ENCODE measurements at places on chromosomes 11 and 22.
A peak's percentile ranks its signal among the peaks of the same experiment; 100 is the strongest.

- peak; percentile 37 for DNase-seq
These were observed 41.1 kb downstream of the PHF21B start for GRCh38 chr22:44968736-44969135.

GRCh38 chr11:15745266-15745665 lies 611.1 kb downstream of the SOX6 start:
- DNase-seq: no peak

DNA sequence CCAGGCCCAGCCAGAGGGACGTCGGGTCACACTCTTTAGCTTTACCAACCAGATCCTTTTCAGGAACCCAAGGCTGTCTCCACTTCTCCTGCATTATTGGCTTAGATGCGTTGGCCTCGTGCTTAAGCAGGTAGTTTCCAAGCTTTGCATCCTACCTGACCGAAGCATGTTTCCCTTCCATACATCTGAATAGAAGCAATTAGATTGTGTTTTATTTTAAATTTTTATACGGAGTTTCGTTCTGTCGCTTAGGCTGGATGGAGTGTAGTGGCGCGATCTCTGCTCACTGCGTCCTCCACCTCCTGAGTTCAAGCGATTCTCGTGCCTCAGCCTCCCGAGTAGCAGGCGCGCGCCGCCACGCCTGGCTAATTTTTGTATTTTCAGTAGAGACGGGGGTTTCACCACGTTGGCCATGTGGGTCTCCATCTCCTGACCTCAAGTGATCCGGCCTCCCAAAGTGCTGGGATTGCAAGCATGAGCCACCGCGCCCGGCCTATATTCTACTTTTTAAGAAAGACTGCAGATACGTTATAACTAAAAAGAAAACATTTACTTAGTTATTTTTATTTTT lies 677 bp downstream of the DYNC2H1 start:
- no peak for DNase-seq

GRCh38 chr11:134545521-134545920 lies 133.5 kb upstream of the B3GAT1 start:
- DNase-seq: no peak

DNA sequence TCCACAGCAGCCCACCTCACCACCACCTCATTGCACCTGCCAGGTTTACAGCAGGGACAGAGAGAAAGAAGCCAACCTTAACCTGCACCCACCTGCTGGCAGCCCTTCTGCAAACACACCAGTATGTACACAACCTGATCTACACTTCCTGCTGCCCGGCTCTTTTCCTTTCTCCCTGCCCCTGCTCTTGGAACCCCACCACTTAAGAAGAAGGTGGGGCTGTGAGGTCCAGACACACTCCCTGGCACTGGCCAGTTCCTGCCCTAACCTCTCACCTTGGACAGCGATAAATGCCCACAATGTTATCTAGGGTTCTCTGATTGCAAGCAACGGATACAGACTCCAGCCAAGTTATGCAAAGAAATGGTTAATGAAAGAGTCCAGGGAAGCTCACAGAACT lies 10.8 kb upstream of the SLC35C1 start:
- no peak for DNase-seq

DNA sequence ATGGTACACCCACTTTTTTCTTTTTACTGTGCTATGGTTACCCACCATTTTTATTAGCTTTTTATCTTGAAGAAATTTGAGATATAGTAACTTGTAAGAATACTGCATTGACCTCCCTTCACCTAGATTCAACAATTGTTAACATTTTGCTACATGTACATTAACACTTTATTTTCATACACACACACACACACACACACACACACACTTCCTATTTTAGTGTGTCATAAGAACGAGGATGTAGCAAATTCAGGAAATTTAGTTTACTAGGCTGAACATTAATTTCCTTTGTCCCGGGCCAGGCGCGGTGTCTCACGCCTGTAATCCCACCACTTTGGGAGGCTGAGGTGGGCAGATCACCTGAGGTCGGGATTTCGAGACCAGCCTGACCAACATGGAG lies 1.1 kb upstream of the ATP6V1E1 start:
- DNase-seq: no peak

GRCh38 chr11:129996113-129996870 lies 6.3 kb downstream of the PRDM10 start:
- no peak for DNase-seq

- DNase-seq: no peak
These were observed 1007.7 kb downstream of the BRD1 start for GRCh38 chr22:48819961-48820360.

- DNase-seq: no peak
These were observed 220.6 kb downstream of the TMEM135 start for GRCh38 chr11:87258171-87258833.

DNA sequence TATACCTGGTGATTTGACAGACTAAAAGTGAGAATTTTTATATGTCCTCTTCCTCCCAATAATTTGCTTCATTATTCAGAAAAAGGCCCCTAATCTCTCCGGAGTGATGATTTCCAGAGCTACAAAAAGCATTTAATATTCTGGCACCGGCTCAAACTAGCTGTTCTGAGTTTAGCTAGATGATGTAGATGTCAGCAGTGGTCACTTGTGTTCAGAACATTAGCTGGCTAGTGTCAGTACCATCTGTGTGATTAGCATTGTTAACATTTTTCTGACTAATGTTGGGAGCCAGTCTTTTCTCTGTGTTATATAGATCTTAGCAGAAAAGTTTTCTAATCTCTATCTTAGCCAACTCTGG lies 68.7 kb upstream of the RRM1 start:
- no peak for DNase-seq

- DNase-seq: peak; percentile 59
These were observed 17.8 kb upstream of the TTC12 start for GRCh38 chr11:113296447-113297205.

- DNase-seq: no peak
These were observed 4.3 kb upstream of the LDHA start for GRCh38 chr11:18390088-18390487.

- no peak for DNase-seq
These were observed 10.5 kb downstream of the ELFN2 start for GRCh38 chr22:37416827-37417226.

GRCh38 chr11:96254854-96255253 lies 88.1 kb downstream of the MAML2 start:
- no peak for DNase-seq

GRCh38 chr11:108237058-108237481 lies 14.2 kb downstream of the ATM start:
- no peak for DNase-seq

- DNase-seq: no peak
These were observed 67.1 kb upstream of the TOP3B start for GRCh38 chr22:22049684-22050083.

- DNase-seq: no peak
These were observed 11.3 kb downstream of the LSP1 start for GRCh38 chr11:1864231-1864630.

DNA sequence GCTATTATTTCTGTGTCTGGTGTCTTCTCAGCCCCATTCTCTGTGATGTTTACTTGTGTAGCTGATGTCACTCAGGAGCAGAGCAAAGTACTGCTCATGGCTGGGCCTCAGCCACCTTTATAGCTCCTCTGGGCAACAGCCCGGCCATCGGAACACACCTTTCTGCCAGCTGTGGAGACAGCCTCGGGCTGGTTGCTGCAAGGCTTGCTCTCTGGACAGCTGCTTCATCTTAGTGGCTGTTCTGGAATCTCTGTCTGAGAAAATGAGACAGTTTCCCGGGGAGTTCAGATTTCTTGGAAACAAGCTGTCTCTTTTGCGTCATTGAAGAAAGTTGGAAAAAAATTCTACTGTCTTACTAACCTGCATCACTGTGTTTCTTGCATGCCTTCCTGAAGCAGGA lies 20.0 kb downstream of the THY1 start:
- DNase-seq: no peak

DNA sequence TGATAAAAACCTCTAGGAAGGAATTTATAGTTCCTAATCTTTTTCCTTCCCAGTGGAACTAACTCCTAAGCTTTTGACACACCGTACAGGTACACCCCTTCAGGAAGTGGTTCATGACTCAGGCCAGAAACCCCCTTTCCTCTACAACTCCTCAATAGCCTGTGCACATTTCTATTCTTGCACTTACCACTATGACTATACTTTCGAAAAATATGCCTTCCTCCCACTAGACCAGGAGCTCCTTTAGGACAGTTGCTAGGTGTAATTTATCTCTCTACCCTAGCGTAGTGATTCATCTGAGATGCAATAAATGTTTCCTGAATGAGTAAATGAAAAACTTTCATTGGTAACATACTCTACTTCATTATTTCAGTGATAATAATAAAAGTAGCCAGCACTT lies 14.5 kb downstream of the MAP6 start:
- DNase-seq: no peak

- DNase-seq: no peak
These were observed 80.2 kb downstream of the TBC1D22A start for GRCh38 chr22:46842606-46843005.

GRCh38 chr22:26416670-26417276 lies 12.3 kb upstream of the ASPHD2 start:
- DNase-seq: peak; percentile 91

DNA sequence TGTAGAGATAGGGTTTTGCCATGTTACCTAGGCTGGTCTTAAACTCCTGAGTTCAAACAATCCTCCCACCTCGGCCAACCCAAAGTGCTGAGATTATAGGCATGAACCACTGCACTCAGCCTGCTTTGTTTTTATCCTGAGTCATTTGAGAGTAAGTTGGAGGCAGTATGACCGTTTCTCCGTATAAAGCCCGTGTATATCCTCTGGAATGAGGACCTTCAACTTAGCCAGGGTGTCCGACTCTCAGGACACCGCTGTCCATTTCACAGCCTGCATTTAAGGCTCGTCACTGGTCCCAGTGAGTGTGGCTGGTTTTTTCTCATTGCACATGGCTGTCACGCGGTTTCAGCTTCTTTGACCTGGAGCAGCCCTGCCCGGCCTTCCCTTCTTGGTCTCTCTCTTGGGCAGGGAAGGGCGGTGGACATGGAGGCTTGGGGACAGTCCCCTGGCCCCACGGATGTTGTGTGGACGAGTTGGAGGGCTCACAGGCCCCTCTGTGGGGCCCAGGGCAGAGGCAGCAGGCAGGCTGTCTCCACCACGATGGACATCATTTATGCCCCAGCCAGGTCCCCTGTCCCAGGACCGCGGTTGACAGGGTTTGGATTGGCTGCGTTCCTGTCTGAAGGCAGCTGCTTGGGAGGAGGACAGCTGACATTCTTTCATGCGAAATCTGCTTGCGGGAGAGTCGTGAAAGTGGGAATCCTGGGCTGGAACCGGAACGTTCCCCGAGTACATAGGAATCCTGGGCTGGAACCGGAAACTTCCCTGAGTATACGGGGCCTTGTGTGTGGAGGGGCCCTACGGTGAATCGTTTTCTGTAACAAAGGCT lies 93.3 kb downstream of the KCNQ1 start:
- no peak for DNase-seq

DNA sequence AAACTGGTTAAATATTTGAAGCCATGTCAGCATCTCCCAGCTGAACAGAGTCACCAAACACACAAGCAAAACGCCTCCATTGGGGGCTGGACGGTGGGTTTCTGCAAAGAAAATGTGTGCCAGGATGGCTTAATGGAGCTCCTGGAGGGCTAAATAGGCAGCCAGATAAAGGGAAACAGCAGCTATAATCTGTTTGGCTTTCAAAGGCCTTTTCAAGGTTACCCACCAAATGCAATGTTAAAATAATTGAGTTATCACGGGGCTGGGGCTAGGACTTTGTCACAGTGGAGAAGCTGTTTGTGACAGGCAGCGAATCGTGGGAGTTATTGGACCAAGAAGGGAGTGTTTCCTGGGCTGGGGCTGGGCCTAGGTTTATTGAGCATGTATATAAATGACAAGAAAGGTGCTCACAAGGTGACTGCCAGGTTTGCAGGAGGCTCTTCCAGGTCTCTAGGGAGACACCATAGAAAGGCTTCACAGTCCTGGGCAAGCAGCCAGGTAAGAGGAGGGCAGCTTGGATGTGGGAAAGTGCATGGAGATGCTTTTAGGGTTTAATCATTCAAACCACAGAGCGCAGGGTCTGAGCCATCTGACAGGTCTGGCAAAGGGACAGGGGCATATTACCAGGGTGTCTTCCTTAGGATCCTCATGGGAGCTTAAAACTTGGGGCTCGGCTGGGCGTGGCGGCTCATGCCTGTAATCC lies 28.3 kb downstream of the GRIK4 start:
- DNase-seq: no peak

- DNase-seq: no peak
These were observed 142.7 kb downstream of the LRRC4C start for GRCh38 chr11:41316751-41317150.

- no peak for DNase-seq
These were observed 18.1 kb upstream of the CSTF3 start for GRCh38 chr11:33179348-33179803.

DNA sequence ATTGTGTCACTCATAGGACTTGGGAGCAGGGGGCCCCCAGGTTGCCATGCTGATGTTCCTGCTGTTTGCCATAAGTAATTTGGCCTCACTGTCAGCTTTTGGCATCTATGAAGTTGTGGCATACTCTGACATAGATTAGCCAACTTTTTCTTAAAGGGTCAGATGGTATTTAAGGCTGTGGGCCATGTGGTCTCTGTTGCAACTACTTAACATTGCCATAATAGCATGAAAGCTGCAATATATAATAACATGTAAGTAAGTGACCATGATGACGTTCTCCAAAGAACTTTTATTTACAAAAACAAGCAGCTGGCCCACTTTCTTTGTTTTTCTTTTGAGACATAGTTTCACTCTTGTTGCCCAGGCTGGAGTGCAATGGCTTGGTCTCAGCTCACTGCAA lies 2.2 kb upstream of the TMEM216 start:
- DNase-seq: no peak

GRCh38 chr11:15674756-15675155 lies 560.0 kb downstream of the INSC start:
- DNase-seq: no peak

DNA sequence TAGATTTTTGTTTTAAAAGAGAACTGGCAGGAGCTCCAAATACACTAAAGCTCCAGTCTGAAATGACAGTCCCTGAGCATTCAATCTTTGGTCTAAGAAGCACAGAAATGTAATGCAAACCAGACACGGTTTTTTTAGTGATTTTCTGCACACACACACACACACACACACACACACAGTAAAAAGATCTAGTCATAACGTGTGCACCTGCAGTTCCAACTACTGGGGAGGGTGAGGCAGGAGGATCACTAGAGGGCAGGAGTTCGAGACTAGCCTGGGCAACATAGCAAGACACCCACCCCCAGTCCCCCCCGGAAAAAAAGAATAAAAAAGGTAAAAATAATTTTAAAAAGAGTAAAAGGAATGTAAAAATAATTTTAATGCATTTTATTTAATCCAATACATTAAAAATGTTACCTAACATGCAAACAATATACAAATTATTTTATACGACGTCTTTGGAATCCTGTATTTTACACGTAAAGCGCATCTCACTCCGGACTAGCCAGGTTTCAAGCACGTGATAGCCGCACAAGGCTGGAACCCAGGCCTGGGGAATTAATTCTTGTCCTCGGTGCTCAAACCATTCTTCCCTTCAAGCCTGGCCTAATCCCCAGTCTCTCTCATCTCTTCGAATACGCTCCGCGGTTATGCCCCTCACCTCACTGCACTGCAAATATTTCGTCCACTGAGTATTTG lies 762 bp upstream of the TBC1D22A start:
- no peak for DNase-seq

GRCh38 chr22:36911887-36912661 lies 1.4 kb upstream of the CSF2RB start:
- DNase-seq: peak; percentile 43

- no peak for DNase-seq
These were observed 27.6 kb upstream of the APLP2 start for GRCh38 chr11:130042093-130042591.

GRCh38 chr11:127632546-127632945 lies 632.0 kb upstream of the KIRREL3 start:
- no peak for DNase-seq

- DNase-seq: no peak
These were observed 270.5 kb upstream of the CHORDC1 start for GRCh38 chr11:90493379-90493778.

- DNase-seq: peak; percentile 68
These were observed 100.8 kb upstream of the CLPB start for GRCh38 chr11:72535194-72535547.

Data from ELF-1 (cell line).